ENCODE measurements at places on chromosomes 1 and 21.

DNA sequence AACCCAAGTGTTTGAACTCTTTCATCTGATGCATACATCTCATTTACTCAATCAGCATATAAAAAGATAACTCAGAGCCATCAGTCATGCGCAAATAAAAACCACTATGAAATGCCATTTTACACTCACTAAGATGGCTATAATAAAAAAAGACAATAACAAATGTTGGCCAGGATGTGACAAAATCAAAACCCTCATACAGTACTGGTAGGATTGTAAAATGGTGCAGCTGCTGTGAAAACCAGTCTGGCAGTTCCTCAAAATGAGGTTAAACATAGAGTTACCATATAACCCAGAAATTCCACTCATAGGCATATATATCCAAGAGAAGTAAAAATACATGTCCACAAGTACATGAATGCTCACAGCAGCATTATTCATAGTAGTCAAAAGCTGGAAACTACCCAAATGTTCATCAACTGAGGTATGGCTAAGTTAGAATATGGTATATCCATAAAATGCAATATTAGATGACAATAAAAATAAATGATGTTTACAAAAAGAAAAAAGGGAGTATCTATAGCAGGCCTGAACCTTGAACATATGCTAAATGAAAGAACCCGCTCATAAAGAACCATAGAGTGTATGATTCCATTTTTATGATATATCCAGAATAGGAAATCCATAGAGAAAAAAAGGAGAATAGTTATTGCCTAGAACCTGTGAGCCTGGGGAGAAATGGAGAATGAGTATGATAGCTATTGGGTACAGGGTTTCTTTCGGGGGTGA, 265.1 kb downstream of the SIPA1L2 start:
- no peak for DNase-seq

DNA sequence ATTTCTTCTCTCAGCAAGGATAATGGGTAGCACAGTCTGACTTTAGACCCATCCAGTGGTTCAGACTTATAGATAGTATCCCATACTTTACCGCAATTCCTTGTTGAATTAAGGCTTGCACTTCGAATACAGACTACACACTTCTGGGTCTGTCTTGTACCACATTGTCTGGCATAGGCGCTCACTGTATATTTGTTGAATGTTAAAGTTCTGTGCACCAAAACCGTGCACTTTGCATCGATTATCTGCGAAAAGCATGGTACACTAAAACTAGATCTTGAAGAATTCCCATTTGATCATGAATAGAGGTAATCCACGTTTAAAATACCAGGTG, 556 bp upstream of the RYR2 start:
- no peak for DNase-seq

DNA sequence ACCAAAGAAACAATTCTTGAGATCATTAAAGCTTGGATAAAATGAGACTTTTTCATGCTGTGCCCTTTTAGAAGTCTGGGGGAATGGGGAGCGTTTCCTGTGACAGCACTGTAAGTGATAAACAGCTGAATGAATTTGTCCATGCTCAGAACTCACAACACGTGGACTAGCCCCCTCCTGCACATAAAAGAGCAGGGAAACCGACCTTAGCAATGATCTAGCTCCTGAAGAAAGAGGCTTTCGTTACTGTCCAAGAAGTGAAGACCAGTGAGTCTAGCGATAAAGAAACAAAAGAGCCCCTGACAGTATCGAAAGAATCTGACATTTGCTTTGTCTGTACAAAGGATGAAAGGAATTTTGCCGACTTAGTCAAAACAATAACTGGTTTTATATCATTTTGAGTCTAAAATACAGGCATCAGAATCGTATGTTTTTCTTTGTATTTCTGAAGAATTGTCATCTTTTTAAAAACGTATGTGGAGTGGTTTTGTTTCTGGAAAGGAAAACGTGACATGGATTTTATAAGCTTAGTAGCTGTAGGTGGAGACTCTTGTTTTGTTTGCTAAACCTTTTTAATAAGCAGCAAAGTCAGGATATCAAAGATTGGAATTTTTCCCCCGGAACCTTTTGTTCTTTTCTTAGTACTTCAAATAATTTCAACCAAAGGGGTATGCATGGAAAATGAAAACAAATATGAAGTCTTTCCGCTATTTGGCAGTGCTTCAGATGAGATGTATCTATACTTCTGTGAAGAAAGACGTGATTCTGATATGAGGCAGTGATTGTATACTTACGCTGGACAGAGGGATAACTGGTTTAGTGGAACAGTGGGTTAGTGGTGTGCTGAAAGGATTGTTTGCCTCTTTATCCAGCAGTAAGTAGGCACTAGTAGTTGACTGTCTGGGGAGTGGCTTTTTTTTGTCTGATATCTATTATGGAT, 61.0 kb downstream of the MAST2 start:
- peak; percentile 7 for DNase-seq

- DNase-seq: no peak
Measured at GRCh38 chr1:93993731-93994130, 84.5 kb upstream of the GCLM start.

DNA sequence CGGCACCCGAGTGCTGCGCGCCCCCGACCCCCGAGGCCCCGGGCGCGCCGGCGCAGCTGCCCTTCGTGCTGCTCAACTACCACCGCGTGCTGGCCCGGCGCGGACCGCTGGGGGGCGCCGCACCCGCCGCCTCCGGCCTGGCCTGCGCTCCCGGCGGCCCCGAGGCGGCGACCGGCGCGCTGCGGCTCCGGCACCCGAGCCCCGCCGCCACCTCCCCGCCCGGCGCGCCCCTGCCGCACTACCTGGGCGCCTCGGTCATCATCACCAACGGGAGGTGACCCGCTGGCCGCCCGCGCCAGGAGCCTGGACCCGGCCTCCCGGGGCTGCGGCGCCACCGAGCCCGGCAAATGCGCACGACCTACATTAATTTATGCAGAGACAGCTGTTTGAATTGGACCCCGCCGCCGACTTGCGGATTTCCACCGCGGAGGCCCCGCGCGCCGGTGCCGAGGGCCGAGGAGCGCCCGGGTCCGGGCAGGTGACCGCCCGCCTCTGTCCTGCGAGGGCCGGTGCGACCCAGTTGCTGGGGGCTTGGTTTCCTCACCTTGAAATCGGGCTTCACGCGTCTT, 49.0 kb downstream of the SIM2 start:
- peak; percentile 89 for DNase-seq

DNA sequence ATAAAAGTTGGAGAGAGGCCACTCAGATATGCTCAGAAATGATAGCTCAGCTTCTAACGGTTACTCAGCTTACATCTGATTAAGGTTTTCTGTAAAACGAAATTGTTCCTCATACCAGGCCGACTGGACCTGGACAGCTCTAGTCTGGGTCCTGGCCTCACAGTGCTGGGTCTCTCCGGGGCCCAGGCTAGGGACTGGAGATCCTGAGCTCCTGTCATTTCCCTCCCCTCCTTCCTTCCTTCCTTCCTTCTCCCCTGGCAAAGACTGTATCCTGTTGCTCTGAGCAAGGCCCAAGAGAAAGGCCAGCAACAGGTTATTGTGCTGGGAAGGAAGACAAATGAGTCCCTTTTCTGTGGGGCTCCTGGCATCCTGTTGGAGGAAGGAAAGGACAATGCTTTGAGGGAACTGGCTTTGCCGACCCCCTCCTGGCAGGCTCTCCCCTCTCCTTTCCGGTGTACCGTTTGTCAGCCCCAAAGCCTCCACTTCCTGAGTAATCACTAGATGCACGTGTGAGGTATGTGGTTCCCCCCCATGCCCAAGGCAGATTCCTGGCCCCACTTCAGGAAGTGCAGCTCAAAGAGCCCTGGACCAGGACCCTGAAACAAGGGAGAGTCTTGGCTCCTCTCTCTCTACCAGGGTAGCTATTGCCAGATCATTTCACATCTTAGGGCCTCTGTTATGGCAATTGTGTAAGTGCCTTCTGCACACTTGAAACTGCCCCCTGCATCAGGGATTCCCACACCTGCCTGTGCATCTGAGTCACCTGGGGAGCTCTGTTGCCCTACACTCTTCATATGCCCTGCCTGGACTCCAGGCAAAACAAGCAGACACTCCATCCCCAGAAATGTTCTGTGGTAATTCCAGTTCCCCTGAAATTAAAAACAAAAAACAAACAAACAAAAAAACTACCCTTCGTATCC, 212.7 kb upstream of the FGGY start:
- peak; percentile 26 for DNase-seq

DNA sequence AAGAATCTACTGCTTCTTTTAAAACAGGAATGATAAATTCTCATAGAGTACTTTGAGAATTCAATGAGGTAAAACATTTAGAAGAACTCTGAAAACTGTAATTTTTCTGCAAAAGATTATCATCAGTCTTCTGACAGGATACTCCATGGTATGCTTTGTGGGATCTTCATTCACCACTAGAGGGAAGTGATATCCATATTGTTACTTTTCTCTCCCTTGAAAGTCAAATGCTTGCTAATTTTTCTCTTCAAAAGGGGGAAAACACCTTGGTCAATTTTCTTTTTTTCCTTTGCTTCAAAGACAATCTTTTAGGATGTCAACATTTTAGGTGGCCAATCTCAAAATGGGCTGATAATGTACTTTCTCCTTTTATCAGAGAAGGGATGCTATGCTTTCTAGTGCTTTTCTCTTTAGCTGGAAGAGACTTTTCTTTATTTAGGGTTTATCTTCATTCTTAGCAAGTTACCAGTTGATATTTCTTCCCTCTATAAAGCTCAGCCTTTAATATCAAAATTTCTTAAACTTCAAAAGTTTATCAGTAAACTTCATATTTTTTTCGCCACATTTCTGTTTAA, 95.5 kb downstream of the NEGR1 start:
- DNase-seq: peak; percentile 16

GRCh38 chr1:41135196-41135947, 106.7 kb downstream of the SCMH1 start:
- DNase-seq: no peak

- DNase-seq: peak; percentile 70
Measured at GRCh38 chr1:243421784-243422183, 165.9 kb downstream of the SDCCAG8 start.

GRCh38 chr1:54277451-54278341, 77.7 kb downstream of the MRPL37 start:
- DNase-seq: no peak

- no peak for DNase-seq
Measured at GRCh38 chr1:97044159-97044760, 322.7 kb downstream of the PTBP2 start.

GRCh38 chr1:205922806-205923205, 20.4 kb downstream of the SLC26A9 start:
- no peak for DNase-seq

GRCh38 chr1:208809876-208810275, 565.7 kb upstream of the PLXNA2 start:
- DNase-seq: no peak

DNA sequence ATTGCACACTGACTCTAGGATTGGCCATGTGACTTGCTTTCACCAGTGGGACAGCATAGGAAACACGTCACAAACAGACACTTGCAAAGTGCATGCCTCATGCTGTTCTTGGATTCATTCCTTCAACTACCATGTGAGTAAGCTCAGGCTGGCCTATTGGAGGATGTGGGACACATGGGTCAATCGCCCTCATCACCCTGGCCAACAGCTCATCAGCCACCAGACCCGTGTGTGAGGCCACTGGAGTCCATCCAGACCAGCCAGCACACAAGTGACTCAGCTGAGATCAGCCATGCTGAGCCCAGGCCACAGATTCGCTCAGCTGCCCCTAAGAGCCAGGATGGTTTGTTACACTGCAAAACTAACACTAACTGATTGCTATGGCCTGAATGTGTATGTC, 216.1 kb upstream of the GRIK3 start:
- DNase-seq: no peak

GRCh38 chr1:9852410-9853248, 28.9 kb upstream of the CLSTN1 start:
- peak; percentile 80 for DNase-seq

DNA sequence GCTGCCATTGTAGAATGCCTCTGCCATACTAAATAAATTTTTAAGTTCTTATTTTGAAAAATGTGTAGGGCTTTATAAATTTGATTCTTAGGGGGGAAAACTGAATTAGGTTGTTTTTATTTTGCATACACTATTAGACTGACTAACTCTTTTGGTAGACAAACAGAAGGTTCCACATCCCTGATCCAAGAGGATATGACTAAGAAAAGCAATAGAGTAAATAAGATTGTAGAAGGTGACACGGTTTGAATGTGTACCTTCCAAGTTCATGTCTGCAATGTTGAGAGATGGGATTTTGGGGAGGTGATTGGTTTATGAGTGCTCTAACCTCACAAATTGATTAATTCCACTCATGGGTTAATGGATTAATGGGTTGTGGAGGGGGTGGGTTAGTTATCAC, 127.9 kb downstream of the GLUL start:
- DNase-seq: no peak

GRCh38 chr1:154313066-154313356, 7.9 kb upstream of the AQP10 start:
- no peak for DNase-seq

GRCh38 chr1:162384116-162384515, 2.6 kb downstream of the C1orf226 start:
- no peak for DNase-seq

- peak; percentile 16 for DNase-seq
Measured at GRCh38 chr21:44402323-44403105, 49.1 kb downstream of the TRPM2 start.

DNA sequence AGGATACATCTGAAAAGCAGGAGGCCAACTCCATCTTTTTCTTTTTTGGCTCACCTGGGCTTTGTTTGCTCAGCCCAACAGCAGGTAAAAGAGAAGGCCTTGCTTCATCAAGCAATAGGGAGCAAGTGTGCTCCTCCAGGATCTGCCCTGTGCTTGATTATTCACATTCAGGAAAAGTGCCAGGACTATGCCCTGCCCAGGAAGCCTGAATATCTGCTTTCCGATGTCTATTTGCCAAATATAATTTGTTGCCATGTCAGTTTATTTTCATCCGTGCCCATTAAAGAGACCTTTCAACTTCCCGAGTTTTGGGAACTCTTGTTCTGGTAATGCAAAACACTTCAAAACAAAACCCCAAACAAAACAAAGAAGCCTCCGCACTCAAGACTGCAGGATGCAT, 185.3 kb downstream of the CDC7 start:
- peak; percentile 30 for DNase-seq

DNA sequence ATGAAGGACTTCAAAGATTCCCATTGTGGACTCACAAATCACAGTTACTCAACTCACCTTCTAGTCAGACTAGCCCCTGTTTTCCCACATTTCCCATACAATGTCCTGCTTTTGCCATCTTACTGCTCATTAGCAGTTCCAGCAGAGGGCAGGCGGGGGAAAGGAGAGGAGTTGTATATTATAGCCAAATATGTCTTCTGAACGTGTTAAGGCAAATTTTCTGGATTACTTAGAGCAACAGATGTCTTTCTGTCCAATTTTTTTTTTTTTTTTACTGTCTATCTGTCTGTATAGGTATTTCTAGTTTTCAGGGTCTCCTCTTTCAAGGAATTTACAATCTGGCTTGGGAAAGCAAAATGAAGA, 29.9 kb upstream of the DDAH1 start:
- DNase-seq: no peak

- DNase-seq: no peak
Measured at GRCh38 chr1:167510244-167510643, 8.1 kb downstream of the CD247 start.

DNA sequence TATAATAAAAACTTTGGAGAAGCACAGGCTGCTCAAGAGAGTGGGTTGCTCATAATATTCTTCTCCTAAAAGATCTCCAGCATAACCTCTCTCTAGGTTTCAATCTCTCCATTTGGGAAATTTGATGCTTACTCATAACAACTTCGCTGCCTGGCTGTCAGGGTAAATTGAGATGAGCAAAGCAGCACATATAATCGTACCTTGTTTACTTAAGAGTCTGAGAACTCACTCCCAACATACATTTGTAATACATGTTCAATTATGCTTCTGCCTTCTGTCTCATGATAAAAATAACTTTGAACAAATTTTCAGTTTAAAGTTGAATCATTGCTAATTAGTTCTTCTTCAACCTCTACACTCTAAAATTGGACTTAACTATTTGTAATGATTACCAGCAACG, 68.9 kb downstream of the DUSP10 start:
- no peak for DNase-seq

Measured in AG20443 (cell line).